Urinary bladder (tissue), 4 donors: ENCODE measurements at places on chromosomes 6 and 20.

DNA sequence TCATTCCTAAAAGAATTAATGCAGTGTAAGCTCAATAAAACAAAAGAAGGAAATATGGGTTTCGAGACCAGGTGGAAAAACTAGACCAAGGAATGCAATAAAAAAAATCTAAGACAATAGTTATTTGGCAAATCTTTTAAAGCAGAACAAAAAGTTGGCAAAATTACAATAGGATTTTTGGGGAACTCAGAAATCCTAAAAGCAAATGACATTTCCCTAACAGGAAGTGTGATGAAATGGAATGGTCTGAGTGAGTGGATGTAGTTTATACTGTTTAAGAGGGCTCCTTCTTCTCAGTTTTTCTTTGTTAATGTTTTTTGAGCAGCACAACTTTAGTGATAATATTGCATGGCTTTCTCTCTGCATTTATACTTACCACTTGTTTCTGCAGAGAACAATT lies 190.0 kb downstream of the PLCB4 start:
- DNase-seq, result no peak

- no peak for DNase-seq
These were observed 345.2 kb upstream of the RGS17 start for GRCh38 chr6:153476243-153476642.

DNA sequence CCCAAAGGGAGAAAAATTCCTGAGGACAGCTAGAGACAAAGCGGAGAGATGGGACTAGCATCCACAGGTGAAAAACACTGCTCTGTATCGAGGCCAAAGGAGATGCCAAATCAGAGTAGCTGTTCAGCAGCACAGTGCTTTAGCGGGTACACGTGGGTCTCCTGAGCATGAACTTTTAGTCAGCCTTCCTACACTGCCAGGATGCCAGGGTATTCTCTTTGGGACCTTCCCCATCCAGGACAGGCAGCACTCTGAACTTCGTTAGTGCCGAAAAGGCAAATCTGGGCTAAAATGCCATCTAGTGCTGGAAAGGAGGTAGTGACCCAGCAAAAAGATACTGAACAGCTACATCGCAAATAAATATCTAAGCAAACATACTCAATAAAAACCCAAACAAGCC lies 64.9 kb downstream of the C6orf58 start:
- DNase-seq, result no peak

GRCh38 chr6:142764311-142764710 lies 180.7 kb downstream of the HIVEP2 start:
- no peak for DNase-seq

DNA sequence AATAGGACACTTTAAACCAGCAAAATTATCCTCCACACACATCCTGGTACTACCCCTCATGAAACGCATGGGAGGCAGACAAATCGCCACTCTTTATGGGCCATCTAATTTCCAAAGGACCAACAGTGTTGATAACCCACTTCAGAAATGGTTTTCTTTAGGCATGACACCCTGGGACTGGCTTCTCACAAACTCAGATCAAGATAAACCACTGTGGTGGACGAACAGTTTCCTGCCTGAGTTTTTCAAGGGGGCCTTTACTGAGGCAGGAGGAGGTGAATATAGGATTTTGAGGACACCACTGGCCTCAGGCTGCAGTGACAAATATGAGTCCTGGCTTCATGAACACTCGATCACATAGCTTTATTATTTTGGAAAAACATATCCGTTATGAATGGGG lies 26.0 kb downstream of the TRAM2 start:
- DNase-seq, result no peak

- DNase-seq, result no peak
These were observed 89.5 kb downstream of the MAP3K7 start for GRCh38 chr6:90497411-90497810.

DNA sequence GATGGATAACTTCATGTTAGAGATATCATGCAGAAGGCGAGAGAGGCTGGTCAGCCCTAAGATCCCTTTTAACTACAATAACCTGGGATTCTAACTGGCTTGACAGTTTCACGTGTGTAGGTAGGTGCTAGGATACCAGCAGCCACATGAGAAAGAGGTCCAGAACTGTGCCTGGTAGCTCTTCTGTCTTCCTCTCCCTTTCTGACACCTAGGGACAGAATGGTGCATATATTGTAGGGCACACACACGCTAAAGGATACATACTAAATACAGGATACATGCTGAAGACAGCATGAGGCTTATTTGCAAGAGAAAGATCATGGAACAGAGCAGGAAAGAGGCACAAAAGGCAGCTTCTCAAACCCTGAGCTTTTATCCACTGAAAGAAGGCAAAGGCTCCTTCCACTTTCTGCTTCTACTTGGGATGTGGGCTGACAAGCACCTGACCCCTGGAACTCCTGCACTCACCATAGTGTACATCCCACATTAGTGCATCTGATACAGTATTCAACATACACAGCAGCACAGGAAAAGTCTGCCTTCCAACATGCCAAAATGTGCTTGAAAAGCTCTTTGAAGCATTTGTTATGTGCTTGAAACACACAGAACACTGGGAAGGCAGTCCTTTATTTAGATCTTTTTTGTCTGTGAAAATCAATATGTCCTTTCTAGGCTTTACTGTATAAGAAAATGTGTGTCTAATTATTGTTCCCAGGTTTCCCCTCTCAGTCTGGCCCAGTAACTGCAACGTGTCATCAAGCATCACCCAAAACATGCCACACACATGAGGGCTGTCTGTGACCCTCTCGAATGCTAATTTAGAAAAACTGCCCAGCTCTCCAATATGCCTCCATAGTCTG lies 3.2 kb downstream of the SLC22A23 start:
- no peak for DNase-seq

DNA sequence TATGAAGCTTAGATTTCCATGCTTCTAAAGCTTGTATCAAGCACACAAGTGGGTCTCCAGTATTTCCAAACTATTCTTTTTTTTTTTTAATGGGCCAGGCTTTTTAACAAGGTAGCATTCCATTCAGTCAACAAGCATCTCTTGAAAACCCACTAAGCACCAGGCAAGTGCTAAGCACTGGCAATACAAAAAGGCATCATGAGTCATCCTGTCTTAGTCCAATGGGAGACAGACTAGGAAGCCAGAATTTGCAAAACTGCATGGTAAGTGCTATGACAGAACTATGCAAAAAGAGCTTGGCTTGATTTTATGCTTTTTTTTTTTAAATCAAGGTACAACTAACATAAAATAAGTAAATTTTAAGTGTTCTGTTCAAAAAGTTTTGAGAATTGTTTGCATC lies 109.3 kb upstream of the DST start:
- DNase-seq, result no peak
